ENCODE measurements at places on chromosomes 5 and 9.
A peak's percentile ranks its signal among the peaks of the same experiment; 100 is the strongest.

DNA sequence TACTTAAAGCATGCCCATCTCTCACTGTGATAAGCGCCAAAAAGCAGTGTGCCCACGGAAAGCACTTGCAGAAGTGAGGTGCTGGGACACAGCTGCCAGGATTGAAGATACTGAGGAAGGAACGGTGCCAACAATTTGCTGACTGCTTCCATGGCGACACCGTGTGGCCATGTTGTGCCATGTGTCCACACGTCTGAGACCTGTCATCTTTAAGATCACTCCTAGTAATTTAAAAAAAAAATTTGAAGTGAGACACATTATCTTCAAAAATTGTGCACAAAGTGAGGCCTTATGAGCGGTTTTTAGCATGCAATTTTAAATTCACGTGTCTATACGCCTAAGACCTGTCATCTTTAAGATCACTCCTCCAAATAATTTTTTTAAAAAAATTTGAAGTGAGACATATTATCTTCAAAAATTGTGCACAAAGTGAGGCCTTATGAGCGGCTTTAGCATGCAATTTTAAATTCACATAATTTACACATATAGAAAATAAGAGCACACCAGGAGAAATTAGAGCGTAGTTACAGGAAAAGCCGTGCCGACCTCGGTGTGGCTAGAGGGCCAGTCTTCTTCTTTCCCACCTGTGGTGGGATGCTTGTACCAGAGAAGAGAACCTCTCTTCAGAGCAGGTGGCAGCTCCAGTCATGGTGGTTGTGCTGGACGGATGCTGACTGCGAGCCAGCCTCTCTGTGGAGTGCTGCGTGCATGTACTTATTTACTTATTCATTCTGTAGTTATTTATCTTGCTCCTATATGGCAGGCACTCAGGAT, 21.4 kb upstream of the FLT4 start:
- no peak for DNase-seq

DNA sequence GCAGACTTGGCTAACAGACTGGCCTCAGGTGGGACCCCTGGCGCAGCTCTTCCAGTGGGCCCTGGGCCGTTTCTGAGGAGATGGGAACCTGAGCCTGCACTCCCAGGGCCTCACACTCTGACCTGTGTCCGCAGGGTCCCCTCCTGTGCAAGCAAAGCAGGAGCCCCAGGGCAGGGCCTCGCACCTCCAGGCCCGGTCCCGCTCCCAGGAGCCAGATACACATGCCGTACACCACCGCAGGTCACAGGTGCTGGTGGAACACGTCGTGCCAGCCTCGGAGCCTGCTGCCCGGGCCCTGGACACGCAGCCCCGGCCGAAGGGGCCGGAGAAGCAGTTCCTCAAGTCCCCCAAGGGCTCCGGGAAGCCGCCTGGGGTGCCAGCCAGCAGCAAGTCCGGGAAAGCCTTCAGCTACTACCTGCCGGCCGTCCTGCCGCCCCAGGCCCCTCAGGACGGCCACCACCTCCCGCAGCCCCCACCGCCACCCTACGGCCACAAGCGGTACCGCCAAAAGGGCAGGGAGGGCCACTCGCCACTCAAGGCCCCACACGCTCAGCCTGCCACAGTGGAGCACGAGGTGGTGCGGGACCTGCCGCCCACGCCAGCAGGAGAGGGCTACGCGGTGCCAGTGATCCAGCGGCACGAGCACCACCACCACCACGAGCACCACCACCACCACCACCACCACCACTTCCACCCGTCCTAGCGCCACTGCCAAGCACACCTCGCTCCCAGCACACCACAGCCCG, 29.2 kb downstream of the NKD2 start:
- no peak for DNase-seq

- no peak for DNase-seq
These were observed 25.1 kb downstream of the ADGRD2 start for GRCh38 chr9:124475158-124475867.

GRCh38 chr5:107565791-107566767, 104.7 kb downstream of the EFNA5 start:
- DNase-seq, result no peak

DNA sequence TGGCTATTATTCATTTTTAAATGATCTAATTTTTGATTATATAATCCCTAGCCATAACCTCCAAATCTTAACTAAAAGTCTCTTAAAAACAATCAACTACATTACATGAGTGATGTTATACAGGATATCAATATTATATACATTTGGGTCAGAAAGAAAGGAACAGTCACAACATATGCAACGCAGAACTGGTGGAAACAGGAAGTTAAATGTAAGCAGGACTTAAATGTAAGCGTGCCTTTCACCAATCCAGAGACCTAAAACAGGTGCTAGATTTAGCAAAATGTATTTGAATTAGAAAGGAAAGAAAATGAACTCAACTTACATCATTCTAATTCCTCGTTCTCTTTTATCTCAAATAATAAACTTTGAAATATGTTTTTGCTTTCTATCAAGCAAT, 738.5 kb downstream of the PTPRD start:
- no peak for DNase-seq

GRCh38 chr5:69510694-69511093, 18.1 kb downstream of the OCLN start:
- DNase-seq, result no peak

DNA sequence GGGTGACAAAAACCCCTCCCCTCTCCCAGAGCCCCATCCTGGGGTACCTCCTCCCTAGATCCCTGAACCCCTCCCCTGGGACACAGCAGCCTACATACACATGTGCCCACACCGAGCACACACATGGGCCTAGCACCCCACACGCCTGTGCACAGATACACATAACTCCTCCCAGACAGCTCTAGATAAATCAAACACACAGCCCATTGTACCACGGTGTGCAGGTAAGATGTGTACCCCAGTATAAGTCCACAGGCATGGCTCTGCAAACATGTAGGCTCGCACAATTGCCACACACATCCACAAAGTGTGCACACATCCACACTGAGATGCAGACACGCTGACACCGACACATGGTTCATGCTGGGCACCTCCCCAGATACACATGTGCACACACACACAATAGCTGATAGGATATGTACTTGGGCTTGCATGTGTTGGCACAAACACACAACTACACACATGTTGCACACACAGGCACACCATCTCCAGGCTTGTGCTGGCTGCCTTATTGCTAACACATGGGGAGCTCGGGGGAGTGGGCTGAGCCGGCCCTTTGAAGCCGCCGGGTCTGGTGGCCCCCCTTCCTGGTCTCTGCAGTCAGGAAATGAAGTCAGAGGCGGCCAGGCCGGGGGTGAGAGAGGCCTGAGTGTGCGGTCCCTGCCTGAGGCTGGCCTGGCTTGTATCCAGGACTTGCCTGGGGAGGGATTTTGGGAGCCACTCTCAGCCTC, 30.2 kb downstream of the GOLGA2 start:
- no peak for DNase-seq

DNA sequence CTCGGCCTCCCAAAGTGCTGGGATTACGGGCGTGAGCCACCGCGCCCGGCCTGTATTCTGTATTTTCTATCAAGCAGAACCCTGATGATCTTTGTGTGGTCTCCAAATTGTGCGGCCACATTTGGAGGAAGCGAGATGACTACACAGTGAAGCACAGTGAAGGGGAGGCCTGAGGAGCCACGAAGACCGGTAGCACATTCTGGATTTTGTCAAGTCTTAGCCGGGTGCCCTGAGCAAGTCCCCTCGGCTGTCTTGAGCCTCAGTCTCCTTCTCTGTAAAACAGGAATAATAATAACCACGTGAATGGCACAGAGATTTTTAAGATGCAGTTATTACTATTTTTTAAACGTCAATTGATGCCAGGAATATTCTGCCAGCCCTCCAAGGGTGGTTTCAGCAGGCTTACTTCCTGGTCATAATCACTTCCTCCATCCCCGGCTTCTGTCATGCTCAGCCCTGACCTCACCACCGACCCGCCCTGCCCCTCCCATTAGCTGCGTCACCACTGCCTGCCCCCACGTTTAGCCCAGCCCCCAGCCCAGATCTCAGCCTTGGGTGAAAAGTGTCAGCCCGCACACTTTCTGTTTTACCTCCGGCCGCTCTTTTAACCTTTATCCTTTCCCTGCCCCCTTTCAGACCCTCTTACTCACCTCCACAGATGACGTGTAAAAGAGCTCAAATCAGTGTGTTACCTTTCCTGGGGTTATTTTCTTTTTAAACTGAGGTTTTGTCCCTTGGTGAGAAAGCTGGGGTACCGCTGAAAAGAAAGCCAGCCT, 27.0 kb upstream of the ERGIC1 start:
- DNase-seq, result peak; percentile 73

GRCh38 chr5:56649569-56649968, 165.8 kb upstream of the MAP3K1 start:
- DNase-seq, result no peak

- DNase-seq, result no peak
These were observed 319.5 kb downstream of the ARHGEF28 start for GRCh38 chr5:73945505-73945904.

- DNase-seq, result no peak
These were observed 254.5 kb downstream of the ELAVL2 start for GRCh38 chr9:23571414-23572104.

DNA sequence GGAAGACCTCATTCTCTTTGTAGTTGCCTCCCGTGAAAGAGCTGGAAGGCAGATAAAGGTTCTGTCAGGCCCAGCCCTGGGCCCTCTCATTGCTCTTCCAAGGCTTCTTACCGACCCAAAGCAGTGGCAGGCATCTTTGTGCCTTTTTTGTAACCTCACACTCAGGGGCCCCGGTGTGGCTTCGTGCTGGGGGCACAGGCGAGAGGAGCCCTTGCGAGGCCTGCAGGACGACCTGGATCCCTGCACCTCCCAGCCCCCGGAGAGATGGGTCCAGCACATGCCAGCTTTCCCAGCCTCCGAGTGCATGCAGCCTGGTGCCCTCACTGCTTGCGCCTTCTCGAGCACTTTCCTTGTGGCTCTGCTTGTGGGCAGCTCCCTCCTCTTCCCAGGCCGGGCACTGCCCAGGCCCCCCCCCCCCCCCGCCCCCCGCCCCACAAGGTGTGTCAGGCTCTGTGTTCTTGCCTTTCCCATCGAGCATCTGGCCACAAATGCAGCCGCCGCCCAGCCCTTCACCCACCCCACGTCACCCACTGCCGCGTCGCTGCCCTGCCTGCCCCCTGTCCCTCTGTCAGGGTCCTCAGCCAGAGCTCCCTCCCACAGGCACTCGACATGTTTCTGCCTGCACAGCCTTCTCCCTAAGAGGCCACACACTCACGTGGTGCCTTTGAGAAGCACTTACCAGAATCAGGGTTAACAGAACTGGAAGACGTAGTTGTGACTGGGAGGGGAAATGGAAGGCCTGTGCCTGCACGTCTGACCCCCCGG, 63.7 kb upstream of the CACNA1B start:
- no peak for DNase-seq

GRCh38 chr5:38846379-38847011, 683 bp downstream of the OSMR start:
- no peak for DNase-seq

GRCh38 chr5:55037046-55037771, 13.2 kb downstream of the GZMK start:
- DNase-seq, result no peak

DNA sequence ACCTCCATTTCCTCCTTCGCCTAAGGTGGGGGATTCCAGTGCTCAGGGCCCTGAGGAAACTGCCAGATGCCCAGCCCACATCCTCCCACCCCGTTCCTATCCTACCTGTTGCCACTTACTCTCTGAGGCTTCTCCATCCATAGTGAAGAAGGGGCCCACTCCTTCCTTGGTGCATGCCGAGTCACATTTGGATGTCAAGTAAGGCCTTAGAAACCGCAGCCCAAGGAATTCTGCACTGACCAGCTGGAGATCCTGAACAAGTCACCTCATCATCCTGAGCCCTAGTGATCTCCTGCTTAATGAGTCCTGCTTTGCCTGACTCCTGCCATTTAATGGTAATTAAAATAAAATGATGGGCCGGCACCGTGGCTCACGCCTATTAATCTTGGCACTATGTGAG, 6.7 kb upstream of the TNIP1 start:
- DNase-seq, result no peak

DNA sequence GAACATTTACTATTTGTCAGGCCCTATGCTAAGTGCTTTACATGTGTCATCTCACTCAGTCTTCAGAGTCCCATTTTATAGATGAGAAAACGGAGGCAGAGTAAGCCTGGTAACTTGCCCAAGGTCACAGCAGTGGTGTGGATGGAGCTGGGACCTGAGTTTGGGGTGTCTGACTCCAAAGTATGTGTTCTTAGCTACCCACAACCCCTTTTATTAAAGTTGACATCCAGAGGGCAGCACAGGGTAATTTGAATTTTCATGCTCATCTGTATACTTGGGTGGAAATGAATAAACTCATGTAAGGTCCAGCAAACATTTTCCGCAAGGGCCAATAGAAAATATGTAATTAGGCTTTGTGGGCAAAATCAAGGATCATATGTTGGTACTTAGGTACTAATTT, 93.4 kb upstream of the SLC25A48 start:
- DNase-seq, result no peak

- DNase-seq, result no peak
These were observed 36.8 kb downstream of the ERGIC1 start for GRCh38 chr5:172870715-172871461.

- no peak for DNase-seq
These were observed 2.8 kb downstream of the ADAMTSL2 start for GRCh38 chr9:133537257-133537656.

DNA sequence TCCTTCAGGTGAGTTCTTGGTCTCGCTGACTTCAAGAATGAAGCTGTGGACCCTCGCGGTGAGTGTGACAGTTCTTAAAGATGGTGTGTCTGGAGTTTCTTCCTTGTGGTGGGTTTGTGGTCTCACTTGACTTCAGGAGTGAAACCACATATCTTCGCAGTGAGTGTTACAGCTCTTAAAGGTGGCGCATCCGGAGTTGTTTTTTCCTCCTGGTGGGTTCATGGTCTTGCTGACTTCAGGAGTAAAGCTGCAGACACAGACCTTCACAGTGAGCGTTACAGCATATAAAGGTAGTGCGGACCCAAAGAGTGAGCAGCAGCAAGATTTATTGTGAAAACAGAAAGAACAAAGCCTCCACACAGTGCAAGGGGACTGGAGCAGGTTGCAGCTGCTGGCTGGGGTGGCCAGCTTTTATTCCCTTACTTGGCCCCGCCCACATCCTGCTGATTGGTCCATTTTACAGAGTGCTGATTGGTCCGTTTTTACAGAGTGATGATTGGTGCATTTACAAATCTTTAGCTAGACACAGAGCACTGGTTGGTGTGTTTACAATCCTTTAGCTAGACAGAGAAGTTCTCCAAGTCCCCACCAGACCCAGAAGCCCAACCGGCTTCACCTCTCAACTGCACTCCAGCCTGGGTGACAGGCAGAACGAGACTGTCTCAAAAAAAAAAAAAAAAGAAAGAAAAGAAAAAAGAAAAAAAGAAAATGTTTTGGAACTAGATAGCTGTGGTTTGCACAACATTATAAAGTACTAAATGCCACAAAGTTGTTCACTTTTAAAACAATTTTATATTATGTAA, 9.1 kb upstream of the ERMP1 start:
- peak; percentile 30 for DNase-seq

DNA sequence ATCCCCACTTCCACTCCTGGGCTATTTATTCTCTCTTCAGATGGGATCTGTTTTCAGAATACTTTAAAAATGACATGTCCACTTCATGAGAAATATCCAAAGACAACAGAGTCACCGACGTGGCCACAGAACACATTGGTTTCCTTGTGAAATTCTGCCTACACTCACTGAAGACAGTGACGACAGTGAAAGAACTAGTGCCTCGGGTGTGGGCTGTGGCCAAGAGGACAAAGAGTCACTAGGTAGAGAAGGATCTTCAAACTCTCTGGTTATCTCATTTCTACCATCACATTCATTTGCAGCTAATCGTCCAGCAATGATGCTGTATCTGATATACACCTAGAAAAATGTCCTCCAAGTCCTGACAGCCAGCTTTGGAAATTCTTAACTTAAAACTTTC, 59.1 kb downstream of the HABP4 start:
- DNase-seq, result no peak

GRCh38 chr9:133684121-133684935, 48.2 kb downstream of the DBH start:
- no peak for DNase-seq

All from T-helper 9 cell (primary cell).